ENCODE measurements at places on chromosomes 2 and 18. TPM values are rescaled to one million over a fixed set of nuclear protein-coding genes. Genes with fewer than 3 reads are reported as not detected.

COL6A3 gene
- total RNA-seq = 651 TPM

TMEM17 gene
- total RNA-seq = 2.2 TPM

MARCO gene
- total RNA-seq = not detected

TCF23 gene
- total RNA-seq = not detected

KDSR gene
- total RNA-seq = 23.4 TPM

SPDYA gene
- total RNA-seq = 0.79 TPM
